HT-29 (cell line): ENCODE measurements at places on chromosomes 3 and 15.

- peak; percentile 78 for DNase-seq
These were observed 28.8 kb downstream of the MECOM start for GRCh38 chr3:169634618-169635236.

GRCh38 chr15:47872208-47872607 lies 154.9 kb downstream of the SEMA6D start:
- no peak for DNase-seq

- DNase-seq = no peak
These were observed 13.3 kb upstream of the SPTBN5 start for GRCh38 chr15:41907141-41907540.

DNA sequence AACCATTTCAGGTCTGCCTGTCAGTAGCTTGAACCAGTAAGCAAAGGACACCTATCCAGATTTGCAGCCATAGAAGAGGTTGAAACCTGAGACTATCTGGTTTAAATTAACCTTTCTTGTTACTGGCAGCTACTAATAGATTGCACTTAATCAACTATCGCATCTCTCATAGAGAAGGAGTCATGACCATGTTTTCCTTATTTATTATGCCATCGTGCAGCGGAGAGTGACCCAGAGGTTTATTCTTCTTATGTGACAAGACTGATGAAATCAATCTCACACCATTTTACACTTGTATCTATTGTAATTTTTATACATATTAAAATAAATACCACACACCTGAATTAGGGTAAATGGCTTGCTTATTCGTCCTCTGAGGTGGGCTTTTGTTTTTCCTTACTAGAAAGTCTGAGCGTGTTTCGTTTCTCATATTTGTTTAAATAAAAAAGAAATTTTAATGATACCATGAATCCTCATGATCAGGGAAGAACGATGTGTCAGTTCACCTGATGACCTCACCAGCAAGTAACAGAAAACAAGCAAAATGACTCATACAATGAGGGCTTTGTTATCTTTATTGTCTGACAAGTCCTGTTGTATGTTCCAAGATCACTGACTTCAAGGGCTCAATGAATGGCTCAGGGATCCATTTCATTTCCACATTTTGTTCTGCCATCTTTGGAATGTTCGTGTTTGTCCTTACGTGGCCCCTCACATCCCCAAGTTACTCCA lies 379.5 kb upstream of the DPH6 start:
- peak; percentile 22 for DNase-seq

DNA sequence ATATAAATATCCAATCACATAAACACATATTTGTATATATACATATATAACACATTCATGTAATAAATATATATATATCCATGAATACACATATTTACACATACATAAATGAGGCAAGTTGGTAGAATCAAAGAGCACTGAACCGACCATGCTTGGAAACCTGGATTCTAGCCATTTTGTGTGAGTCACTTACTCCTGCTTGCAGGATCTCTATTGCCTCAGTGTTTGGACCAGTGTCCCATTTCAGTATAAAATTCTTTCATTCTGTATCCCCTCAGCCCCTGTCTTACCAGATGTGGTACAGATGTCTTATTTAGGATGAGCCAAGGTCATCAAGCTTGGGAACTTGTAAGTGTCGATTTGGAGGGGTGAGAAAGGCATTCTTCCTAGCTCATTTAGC lies 391.4 kb upstream of the FRG2C start:
- no peak for DNase-seq

GRCh38 chr15:29037997-29038705 lies 152.4 kb downstream of the APBA2 start:
- DNase-seq = no peak

DNA sequence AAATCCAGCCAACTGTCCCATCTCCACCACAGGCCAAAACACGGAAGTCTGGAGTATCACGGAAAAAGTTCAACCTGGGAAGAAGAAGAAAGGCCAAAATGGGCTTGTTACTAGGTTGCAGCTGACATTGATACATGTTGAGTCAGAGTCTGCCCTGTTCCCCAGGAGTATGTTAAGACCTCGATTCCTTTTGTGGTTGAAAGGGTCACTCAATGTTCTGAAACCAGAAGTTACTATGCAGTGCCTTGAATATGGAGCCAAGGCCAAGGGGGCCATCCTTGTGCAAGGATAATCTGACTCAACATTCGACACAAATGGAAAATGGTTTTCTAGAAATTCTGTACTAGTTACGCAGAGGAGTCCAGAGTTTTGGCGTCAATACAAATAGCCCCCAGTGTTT lies 104.2 kb downstream of the DGKG start:
- no peak for DNase-seq

DNA sequence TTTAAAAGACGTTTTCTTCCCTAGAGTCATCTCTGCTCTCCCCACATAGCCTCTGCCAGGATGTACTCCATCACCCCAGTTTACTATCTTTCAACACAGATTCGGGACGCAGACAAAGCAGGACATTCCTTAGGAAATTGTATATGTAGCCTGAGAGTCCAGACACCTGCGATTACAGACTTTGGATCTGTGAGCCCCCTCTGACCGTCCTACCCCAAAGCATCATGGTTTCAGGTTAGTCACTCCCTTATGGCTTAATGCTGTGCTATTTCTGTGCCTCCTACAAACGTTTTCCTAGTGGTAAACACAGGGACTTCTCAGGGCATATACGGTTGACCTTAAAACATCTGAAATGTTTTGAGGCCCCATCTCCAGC lies 234.0 kb upstream of the BHLHE40 start:
- no peak for DNase-seq

DNA sequence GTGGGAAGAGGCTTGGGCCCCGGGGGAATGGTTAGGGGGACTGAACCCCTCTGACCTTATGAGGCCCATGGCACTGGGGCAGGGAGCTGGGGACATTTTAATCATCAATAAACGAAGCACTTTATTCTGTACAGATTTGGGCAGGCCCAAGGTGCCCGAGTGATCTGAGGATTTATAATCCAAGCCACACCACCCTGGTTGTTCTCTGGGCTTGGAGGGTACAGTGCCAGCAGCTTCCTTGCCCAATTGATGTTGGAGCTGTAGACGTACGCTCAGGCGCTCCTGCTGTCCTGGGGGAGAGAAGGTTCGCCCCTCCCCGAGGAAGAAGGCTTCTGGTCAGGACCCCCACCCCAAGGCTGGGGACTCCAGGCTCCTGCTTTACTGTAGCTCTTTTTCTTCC lies 12.5 kb downstream of the ZBTB47 start:
- no peak for DNase-seq

DNA sequence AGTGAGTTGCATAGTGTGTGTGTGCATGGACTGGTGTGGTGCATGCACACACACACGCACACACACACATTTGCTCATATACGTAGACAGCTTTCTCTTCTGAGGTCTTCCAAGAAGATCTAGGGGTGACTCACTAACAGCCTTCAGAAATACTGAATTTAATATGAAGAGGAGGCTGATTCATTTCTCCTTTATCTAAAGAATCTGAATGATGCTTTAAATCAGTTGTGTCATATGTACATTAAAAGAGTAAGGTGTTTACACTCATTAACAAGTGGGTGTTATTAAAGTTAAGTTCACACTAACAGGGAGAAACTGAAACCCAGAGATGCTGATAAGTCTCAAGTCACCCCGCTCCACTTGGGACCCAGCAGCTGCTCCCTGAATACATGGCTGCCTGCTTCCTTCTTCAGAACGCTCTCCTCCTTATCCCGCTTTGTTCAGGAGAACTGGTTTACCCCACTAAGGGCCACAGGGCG lies 22.0 kb downstream of the TMPRSS7 start:
- DNase-seq = no peak
